ENCODE measurements at places on chromosomes 2 and 18.

DNA sequence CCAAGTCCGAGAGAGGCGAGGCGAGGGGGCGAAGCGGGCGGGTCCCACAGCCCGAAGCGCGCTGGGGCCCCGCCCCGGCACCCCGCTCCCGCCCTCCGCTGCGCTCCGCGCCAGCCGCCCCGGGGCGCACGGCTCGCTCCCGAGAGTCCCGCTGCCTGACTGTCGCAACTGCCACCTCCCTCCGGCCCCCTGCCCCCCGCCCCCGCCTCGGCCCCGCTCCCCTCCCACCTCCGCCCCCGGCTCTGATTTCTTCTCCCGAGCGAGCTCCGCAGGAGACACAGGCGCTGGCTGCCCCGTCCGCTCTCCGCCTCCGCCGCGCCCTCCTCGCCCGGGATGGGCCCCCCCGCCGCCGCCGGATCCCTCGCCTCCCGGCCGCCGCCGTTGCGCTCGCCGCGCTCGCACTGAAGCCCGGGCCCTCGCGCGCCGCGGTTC, at the start of gene WNT6:
Gene WNT6 (plus strand): TSS at position 250 of the 432 bp plus-strand sequence. CDS start 233 bp downstream, outside the sequence.
- DNase-seq, result no peak

DNA sequence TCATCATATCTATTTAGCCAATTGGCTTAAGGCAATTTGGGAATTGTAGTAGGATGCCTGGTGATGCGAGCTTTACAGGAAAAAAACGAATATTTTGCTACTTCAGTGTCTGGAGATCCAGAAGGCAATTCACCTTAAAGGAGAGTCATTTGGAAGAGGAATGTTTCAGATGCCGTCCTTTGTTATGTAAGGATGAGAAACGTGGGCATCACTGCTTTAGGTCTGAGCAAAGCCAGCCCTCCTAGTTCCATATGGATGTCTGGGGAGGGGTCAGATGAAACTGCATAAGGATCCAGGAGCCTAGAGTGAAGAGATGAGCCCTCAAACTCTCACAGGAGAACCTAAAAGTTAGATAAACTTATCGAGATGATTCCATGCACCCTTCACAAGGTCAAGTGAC, 30.9 kb upstream of the DOCK10 start:
- DNase-seq, result no peak

- no peak for DNase-seq
Measured at GRCh38 chr18:9182852-9183399, 46.3 kb downstream of the ANKRD12 start.

- DNase-seq, result no peak
Measured at GRCh38 chr2:111627256-111627655, 256.7 kb downstream of the ANAPC1 start.

DNA sequence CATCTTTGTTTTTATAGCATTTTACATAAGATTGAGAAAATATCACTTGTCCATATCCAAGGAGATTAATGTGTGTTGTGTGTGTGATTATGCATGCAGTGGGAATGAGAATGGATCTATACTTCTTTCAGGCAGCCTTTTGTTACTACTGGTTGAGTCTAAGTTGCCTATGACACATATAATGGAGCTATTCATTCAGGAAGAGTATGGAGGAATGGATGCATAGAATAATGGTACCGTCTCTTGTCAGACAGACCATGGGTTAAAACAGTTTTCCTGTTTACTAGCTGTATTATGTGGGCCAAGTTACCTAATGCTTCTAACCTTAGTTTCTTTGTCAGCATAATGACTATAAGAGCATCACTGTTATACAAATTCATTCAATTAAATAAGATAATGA, 155.4 kb upstream of the KYNU start:
- no peak for DNase-seq

- no peak for DNase-seq
Measured at GRCh38 chr18:37482433-37482832, 83.2 kb downstream of the CELF4 start.

- DNase-seq, result no peak
Measured at GRCh38 chr18:30705943-30706342, 336.6 kb downstream of the DSC3 start.

GRCh38 chr2:73225513-73226360, 7.3 kb downstream of the PRADC1 start:
- DNase-seq, result no peak

GRCh38 chr2:185181901-185182300, 556.7 kb upstream of the FSIP2 start:
- DNase-seq, result no peak

- DNase-seq, result no peak
Measured at GRCh38 chr2:174336501-174337336, 2.0 kb downstream of the SP9 start.
